Heart right ventricle (tissue), 16 donors: ENCODE measurements at places on chromosomes 6 and 20. TPM values are rescaled to one million over a fixed set of nuclear protein-coding genes. Genes with fewer than 3 reads are reported as not detected.

DNA sequence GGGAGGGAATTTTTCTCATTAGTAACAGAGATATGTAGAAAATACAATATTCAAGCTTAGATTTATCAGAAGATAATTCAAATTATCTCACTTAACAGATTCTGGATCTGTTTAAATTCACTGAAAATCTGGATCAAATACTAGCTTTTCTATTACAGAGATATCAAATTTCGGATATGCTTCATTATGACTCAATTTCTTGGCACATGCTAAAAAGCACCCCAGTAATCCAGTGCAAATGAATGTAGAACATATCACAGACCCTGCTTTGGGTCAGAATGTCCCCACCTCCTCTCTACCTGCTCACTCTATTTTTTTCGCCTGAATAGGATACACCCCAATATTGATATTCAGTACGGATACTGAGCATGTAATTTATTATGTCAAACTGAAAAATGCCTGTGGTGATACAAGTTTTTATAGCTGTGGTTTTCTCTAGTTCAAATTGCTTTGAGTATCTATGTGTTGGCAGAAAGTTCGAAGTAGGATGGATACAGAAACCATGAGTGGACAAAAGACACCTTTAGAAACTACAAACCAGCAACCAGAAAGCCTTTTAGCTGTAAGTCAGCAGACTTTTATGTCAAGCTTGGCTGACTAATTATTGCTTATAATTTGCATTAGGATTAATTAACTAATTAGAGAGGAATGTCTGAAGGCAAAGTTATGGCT is 290.0 kb downstream of the TFAP2B start:
- DNase-seq = no peak

PCMTD2 gene
- polyA plus RNA-seq = 11.7 TPM

CD83 gene
- polyA plus RNA-seq = 0.68 TPM

DNA sequence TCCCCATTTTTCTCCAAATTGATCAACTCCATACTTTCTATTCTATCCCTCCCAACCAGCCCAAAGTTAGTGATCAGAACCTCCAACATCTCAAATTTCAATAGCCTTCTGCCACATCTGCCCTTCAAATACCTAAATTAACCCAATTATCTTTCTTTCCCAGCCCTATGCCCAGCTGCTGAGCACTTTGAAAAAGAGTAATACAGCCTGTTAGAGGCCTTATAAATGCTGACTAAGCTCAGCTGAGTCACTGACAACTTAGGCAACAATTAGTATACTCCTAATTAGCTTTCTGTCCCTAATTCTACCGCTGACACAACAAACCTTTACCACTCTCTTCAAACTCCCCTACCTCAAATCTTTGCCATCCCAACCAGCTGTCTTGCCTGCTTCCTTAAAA is 23.5 kb downstream of the RUNX2 start:
- DNase-seq = no peak

DNA sequence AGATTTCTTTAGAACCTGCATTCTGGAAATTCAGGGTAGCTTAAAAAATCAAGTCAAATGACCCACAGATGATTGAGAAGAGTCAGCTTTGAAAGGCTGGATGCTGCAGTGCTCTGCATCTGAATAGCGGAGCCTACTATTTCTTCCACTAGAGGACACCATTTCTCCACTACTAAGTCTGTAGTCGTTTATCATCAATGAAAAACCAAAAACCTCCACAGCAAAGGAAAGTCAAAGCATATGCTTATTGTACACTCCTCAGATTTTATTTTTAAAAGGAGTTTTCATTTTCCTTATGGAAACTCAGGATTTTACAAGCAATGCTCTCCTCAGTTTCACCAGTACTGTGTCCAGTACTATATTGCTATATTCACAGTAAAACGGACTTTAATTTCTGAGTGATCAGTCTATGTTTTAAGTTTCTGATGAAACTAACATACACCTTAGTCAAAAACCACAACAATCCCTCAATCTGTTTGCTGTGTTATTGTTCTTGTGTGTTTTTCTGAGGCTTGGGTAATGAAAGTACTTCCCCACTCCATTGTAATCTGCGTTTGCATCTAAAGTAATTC is 50.5 kb upstream of the ENPP5 start:
- no peak for DNase-seq

PI16 gene
- polyA plus RNA-seq = 6.3 TPM
